ENCODE measurements at places on chromosomes 5 and 9.

DNA sequence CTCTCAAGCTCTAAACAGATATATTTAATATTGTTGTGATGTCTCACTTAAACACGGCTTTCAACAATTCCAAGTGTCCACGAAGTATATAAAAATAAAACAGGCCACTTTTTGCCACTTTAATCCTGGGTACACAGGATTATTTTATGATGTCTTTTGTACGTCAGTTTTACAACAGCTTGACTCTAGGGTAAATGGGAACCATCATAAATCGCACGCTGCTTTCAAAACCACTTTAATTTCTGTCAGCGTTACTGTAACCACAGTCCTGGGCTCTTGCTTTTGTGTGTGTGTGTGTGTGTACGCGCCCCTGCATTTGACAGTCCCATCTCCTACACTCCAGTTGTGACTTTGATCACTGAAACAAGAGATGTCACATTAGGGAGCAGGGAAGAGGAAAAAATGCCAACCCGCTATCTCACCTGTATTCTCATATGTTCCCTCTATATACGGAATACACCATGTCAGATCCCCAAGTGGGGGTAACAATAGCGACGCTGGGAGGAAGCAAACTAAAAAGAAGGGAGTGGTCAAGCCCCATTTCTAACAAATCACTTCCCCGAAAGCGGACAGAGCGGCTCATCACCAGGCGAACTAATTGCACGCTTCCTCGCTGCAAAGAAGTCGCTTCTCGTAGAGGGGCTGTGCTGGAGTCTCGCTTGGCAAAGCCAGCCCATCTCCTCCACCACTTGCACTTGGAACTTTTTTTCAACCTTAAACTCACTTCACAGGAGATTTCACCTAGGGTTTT is 1.2 kb downstream of the BNC2 start:
- DNase-seq, result no peak

- no peak for DNase-seq
Observed at GRCh38 chr5:132147663-132148062, 74.1 kb downstream of the CSF2 start.

DNA sequence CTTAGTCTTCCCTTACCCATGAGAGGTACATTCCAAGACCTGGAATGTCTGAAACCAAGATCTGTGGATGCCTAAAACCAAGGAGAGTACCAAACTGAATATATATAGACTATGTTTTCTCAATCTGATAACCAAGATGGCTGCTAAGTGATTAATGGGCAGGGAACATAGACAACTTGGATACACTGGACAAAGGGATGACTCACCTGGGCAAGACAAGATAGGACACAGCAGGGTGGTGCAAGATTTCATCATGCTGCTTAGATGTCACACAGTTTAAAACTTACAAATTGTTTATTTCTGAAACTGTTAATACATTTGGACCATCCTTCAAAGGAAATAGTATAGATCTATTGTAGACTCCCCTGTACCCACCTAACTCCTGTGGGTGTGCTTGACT is 130.9 kb downstream of the HTR1A start:
- no peak for DNase-seq

DNA sequence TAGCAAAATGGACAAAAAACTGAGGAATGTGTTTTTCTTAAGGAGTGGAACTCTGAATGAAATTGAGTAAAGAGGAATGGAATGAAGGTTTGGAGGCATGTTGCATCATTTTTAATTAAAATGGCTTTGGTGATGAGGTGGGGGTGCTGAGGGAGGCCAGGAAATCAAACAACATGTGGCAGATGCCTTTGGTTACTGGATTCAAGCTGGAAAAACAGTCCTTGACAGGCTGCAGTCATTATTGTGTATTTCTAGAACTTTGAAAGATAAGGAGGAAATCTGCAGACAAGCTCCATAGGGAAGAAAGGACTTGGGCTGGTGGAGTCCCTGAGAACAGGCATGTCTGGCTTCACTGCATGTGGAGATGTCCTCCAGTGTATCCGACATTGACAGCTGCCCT is 203.5 kb upstream of the HAPLN1 start:
- DNase-seq, result no peak

- no peak for DNase-seq
Observed at GRCh38 chr5:132470010-132470392, 20.6 kb downstream of the IRF1 start.

DNA sequence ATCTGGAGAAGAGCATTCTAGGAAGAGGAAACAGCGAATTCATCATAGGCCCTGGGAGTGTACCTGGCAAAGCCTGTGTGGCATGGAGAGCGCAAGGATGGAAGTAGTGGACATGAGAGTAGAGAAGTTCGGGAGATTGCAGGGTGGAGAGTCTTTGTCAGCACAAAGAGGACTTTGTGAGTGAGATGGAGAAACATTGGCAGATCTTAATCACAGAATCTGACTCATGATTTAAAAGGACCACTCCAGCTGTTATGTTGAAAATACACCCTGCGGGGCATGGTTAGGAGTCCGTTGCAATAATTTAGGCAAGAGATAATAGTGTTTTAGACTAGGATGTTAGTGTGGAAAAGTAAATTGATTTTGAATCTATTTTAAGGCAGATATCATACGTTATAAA is 116.9 kb downstream of the HACD4 start:
- DNase-seq, result no peak

- no peak for DNase-seq
Observed at GRCh38 chr5:80916676-80917075, 43.5 kb upstream of the RASGRF2 start.

DNA sequence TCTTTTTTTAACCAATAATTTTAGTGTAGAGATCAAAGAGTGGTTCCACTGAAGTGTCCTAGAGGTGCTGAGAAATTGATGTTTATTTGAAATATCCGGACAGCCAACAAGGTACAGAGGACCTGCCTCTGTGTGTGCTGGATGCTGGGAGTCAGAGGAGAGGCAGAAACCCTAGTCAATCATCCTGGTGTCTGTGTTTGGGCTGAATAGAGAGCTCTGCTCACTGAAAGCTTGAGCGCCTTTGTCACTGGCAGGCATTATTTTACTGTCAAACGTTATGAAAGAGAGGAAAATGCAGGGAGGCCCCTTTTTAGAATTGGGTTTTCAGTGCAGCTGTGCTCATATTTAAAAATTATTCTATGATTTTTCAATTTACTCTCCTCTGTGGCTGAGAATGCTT is 480.3 kb upstream of the TYRP1 start:
- no peak for DNase-seq

GRCh38 chr9:135524130-135524861 is 3.1 kb downstream of the LCN1 start:
- DNase-seq, result no peak

DNA sequence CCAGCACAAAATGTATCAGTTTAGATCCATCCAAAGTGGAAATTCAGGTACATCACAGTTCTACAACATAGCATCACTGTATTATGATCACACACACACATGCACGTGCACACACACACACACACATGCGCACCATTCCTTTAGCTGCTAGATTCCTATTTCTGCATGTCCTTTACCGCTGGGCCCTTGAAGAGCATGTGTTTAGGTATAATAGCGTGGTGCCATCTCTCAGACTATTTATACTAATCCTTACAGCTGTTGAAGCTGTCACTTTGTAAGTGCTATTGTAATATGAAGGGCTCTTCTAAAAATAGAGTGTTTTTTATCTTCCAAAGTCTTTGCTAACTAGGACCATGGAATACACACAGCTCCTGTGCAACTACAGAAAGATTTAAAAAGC is 308.8 kb upstream of the TRPC7 start:
- no peak for DNase-seq

DNA sequence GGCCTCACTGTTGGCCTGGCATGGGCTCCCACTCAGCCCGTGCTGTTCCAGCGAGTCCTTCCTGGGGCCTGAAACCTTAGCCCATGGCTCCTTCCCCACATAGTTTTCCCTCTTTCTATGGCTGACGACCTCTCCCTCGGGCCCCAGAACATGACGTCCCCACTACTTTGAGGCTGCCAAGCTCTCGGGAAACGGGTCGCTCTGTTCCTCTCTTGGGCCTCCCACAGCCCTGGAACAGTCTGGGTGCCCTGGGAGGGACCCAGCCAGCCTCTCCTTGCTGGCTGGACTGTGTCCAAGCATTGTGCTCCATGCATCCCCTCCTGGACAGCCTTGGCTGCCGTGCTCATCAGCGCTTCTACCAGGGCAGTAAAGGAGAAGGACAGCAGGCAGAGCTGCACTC is 118.3 kb downstream of the SYK start:
- no peak for DNase-seq

- DNase-seq, result no peak
Observed at GRCh38 chr9:111163716-111164389, 125.6 kb upstream of the LPAR1 start.

- DNase-seq, result no peak
Observed at GRCh38 chr5:2867373-2867933, 116.0 kb upstream of the IRX2 start.

DNA sequence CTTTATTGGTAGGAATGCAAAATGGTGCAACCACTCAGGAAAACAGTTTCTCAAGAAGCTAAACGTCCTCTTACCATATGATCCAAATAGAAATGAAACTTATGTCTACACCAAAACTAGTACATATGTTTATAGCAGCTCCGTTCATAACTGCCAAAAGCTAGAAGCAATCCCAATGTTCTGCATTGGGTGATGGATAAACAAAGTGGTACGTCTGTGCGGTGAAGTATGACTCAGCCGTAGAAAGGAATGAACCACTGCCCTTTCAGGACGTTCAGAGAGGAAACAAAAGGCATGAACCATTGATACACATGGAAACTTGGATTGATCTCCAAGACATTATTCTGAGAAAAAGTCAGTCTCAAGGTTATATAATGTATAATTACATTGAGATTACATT is 27.6 kb downstream of the HNRNPH1 start:
- no peak for DNase-seq

DNA sequence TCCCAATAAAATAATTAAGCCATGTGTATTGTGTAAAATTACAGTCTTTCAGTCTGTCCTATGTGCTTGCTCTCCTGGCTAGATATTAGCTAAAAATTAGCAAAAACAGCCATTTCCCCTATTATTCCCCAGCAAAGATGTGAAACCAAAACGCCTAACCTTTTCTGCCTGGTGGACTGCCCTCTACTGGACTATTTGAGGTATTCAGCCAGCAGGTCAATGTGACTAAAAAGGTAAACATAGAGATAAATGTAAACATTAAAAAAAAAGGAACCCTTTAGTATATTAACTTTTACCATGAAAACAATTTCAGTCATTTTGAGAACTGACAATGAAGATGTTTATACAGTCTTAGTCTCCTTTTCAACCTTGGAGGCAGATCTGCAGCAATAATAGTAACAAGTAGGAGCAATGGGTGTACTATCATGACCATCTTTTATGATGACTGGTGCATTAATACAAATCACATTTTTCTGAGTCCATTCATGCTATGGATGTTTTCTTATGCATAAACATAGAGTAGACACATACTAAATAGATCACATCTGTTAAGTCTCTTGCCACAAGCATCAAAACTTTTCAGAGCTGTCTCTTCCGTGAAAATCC is 10.1 kb downstream of the ATG12 start:
- peak; percentile 27 for DNase-seq

GRCh38 chr9:133060417-133060841 is 1.4 kb upstream of the CEL start:
- DNase-seq, result peak; percentile 33

DNA sequence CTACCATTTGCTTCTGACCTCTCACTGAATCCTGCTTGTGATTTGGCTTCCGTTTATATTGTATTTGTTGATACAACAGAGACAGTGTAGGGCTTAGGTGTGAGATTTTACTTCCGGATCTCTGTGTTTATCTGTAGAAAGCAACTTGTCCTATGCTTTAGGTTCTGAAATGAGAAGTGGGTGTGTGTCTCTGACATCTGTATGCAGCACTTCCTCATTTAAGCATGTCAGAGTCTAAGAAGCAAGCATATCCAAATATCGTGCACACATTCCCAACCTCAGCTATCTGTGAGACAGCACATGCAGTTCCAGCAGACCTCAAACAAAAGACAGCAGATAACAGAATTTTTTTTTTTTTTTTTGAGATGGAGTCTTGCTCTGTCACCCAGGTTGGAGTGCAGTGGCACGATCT is 16.3 kb downstream of the KLF9 start:
- DNase-seq, result no peak

- no peak for DNase-seq
Observed at GRCh38 chr5:96577909-96578308, 84.3 kb upstream of the CAST start.

GRCh38 chr5:165874851-165875250 is 2369.4 kb downstream of the MAT2B start:
- no peak for DNase-seq

- DNase-seq, result no peak
Observed at GRCh38 chr5:43193894-43194265, 1.9 kb downstream of the NIM1K start.

DNA sequence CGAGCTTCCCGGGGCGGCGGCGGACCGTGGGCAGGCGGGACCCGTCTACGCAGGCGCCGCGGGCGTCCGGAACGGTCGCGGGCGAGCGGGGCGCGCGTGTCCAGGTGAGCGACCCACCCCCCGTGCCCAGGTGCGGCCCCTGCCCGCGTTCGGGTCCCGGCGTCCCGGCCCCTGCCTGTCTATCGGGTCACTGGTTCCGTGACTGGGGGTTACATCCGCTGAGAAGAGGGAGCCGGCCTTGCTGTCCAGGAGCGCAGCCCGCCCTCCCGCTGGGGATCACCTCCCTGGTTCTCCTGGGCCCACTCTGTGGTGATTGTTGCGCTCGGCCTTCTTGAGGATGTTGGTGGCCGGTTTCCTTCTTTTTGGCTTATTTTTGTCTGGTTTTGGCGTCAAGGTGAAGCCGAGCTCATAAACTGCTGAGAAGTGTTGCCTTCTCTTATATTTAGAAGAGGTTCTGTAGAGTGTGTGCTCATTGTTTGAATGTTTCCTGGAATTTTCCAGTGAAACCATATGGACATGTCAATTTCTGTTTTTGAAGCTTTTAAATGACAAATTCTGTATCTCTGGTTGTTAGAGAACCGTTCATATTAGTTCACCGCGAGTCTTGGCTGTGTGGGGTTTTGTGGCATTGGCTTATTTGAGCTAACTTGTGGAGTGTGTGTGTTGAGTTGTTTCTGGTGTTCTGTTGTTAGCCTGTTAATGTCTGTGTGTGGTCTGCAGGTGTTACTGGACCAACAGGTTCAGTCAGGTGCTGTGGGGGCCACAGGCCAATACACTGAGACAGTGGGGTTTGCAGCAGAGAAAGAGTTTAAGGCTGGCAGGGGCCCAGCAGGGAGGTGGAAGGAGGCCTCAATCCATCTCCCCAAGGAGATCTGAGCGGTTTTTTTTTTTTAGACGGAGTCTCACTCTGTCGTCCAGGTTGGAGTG is 621 bp downstream of the CEP72 start:
- DNase-seq, result peak; percentile 34

- DNase-seq, result no peak
Observed at GRCh38 chr9:137368431-137369035, 54.4 kb downstream of the EXD3 start.

DNA sequence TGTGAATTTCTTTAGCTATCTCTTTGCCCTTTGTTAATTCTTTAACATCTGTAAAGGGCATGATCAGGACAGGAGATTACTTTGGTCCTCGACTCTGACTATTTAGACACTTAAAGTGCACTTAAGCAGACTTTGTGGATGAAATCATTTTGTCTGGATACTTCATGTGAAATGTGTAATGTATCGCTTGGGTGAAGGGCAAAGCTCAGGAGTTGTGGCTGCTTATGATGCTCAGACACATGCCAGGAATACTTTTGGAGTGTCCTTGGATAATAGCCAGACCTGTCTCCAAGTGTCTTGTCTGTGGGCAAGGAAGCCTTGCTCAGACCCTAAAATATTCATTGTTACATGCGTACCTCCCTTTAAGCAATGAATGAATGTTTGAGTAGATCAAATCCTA is 87.8 kb downstream of the RAI14 start:
- DNase-seq, result no peak

GRCh38 chr5:76202182-76202581 is 119.0 kb downstream of the SV2C start:
- no peak for DNase-seq
